ENCODE measurements at places on chromosomes 4 and X.

DNA sequence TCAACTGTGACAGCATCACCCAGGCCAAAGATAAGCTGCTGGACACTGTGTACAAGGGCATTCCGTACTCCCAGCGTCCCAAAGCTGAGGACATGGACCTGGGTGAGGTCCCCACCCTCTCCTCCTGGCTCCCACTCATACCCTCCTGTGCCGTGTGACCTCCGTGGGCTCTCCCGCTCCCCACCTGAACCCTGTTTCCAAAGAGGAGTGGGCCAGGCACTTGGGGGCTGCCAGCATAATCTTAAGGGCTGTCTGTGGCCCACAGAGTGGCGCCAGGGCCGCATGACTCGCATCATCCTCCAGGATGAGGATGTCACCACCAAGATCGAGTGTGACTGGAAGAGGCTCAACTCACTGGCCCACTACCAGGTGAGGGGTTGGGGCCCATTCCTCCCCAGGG is 10.0 kb downstream of the LAGE3 start:
- no peak for DNase-seq

GRCh38 chr4:52914051-52914605 is 52.0 kb downstream of the RASL11B start:
- no peak for DNase-seq

- DNase-seq, result no peak
These were observed 63.7 kb upstream of the TXK start for GRCh38 chr4:48197643-48198237.

DNA sequence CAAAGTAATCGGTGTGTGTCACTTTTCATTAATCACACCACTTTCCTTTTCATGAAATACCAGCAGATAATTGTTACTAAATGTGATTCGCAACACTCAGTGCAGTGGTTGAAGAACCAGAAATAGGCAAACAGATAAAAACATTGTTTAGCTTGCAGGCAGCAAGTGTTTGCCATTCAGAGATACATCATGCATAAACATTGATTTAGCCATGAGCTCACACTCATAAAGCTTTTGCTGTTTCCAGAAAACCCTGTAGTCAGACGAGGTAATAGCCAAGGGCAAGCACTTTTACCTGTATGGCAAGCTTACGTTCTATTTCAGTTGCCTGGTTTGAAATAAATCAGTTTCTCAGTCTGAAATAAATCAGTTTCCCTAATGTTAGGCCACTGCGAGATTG is 542.0 kb upstream of the TENM3 start:
- DNase-seq, result no peak

GRCh38 chrX:12777670-12778069 is 13.5 kb upstream of the PRPS2 start:
- DNase-seq, result no peak

GRCh38 chr4:184193556-184194525 is 23.8 kb downstream of the ENPP6 start:
- DNase-seq, result no peak

GRCh38 chrX:46152756-46153155 is 392.5 kb downstream of the ZNF674 start:
- no peak for DNase-seq

DNA sequence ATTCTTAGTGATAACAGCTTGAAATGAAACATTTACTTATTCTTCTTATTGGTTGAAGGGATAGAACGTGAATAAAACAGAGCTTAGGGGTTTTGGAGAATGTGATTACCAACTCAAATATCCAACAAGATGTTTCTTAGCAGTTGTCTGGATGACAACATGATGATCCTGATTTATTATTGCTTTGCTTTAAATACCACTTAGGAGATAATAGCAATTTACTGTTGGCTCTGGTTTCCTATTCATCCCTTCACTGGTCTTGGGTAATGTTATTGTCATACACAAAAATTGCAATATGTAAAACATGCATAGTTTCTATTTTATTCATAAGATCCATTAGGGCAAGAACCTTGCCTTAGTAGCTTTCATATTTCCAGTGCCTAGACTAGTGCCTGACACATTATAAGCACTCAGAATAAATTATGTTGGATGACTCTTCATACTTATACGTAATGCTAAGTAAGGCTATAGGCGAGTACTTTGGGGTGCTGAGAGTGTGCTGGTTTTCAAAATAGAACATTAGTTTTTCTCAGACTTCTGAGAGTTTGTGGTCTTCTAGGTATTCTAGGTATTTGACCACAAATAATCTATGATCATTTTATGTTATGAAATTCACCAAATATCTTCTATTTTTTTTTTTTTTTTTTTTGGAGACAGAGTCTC is 58.6 kb upstream of the PGRMC2 start:
- DNase-seq, result no peak

DNA sequence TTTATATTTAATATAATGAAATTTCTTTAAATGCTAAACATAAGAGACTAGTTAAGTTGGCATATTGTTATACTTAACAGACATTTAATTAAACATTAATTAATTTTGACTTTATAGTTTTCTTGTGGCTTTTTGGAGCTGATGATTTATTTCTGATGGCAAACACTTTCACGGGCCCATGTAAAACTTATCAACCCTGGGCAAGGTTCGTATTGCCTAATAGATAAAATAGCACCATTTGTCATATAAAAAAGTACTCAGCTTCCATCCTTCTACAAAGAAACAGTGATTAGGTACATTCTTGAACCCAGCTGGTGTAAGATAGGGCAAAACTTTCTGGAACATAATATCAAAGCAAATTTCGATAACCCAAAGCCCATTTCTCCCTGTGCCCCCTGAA is 63.2 kb downstream of the PAK3 start:
- DNase-seq, result no peak

Data from HEK293T (cell line).